Sigmoid colon (tissue), 7 donors: ENCODE measurements at places on chromosomes 3 and 15. TPM values are rescaled to one million over a fixed set of nuclear protein-coding genes. Genes with fewer than 3 reads are reported as not detected.
A peak's percentile ranks its signal among the peaks of the same experiment; 100 is the strongest.

DNA sequence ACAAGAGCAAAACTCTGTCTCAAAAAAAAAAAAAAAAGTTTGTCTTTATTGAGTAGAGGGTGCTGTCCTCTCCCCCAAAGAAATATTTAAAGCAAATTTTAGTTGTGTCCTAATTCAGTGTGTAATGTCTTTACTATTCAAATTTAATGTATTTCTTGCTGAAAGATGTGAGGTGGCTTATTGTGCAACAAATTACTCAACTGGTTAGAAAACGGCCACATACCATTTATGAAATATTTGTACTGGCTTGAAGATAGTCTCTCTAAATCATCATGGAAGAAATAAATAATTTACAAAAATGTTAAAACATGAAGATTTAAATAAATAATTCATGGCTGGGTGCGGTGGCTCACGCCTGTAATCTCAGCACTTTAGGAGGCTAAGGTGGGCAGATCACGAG is 63.0 kb downstream of the SLTM start:
- no peak for DNase-seq

- no peak for DNase-seq
Measured at GRCh38 chr15:94057305-94057704, 174.1 kb upstream of the MCTP2 start.

DNA sequence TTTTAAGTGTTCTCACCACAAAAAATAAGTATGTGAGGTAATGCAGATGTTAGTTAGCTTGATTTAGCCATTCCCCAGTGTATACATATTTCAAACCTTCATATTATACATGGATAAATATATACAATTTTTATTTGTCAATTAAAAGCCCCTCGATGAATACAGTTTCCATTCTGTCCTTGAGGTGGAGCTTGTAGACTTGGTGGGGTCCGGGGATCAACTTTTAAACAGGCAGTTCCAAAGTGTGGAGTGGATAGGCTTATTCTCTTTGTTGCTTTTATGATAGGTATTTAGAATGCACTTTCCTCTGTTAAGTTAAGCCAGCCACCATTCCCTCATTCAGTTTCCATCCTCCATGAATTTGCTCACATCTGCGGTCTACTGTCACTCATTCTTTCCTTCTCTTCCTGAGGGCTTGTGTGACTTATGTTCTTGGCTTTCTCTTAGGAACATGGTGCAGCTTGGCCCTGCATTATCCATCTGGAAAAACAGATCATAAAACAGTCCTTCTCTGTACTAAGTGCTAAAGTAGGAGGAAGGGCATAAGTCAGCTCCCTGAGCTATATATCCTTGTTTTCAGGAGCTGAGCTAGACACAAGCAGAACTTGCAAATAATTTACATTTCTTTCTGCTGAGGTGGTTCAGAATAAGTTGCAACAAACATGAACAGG is 149.1 kb downstream of the NFKBIZ start:
- DNase-seq = no peak

- DNase-seq = peak; percentile 61
Measured at GRCh38 chr3:123636431-123636841, 51.6 kb upstream of the HACD2 start.

GRCh38 chr3:194333212-194333980 is 17.7 kb downstream of the CPN2 start:
- DNase-seq = peak; percentile 90

DNA sequence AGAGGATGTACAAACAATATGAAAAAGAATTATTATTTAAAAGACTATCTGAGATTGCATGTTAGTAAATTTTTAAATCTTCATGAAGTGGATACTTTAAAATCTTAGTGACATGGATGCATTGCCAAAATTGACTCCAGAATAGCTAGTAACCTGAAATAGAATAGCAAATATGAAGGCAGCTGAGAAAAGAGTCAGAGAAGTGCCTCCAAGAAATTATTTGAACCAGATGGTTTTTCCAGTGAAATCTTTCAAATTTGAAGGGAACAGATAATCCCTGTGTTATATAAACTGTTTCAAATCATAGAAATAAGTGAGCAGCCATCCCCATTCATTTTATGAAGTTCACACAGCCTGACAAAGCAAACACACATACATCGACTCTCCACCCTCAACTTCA is 29.6 kb downstream of the FSIP1 start:
- no peak for DNase-seq

DNA sequence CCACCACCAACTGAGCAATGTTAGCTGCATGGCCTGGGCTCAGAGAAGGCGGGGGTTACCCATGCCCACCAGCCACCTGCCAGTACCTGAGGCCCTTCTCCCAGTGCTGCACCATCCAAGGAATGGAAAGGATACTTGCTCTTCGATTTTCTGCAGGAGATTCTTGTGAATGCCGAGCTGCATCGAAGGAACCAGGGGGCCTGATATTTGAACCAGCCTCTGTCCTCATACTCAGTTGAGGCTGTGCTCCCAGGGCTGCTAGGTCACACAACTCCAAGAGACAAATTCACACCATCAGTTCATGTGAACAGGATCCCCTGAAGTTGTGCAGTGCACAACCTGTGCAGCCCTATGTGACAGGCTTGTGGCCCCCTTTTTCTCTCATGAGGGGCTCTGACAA is 18.0 kb downstream of the PLA2G4F start:
- peak; percentile 9 for DNase-seq

DNA sequence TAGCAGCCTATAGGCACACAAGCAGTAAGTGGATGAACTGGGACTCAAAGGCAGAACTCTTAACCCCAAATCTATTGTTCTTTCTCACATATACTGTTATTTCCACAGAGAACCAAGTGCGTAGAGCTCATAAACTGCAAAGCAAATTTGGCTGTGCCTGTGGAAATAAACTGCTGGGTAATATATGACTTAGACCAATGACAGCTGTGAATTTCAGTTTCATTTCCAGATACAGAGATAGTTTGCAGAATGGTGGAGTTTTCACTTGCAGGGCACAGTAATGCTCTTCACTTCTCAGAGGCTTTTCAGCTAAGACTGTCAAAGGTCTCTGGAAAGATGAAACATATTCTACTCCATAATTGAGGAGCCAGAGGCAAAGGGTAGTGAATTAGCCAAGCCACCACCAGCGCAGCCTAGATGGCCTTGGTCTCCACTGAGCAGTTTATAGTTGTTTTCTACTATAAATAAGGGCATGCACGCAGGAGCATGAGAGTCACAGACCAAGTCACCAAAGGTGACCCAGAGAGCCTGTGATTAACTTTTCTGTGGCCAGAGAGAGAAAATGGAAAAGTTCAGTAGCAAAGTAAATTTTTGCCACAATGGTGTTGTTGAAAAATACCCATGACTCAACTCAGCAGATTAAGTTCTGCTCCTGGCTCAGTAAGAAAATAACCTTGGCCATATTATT is 180.7 kb upstream of the GRM7 start:
- DNase-seq = no peak

DNA sequence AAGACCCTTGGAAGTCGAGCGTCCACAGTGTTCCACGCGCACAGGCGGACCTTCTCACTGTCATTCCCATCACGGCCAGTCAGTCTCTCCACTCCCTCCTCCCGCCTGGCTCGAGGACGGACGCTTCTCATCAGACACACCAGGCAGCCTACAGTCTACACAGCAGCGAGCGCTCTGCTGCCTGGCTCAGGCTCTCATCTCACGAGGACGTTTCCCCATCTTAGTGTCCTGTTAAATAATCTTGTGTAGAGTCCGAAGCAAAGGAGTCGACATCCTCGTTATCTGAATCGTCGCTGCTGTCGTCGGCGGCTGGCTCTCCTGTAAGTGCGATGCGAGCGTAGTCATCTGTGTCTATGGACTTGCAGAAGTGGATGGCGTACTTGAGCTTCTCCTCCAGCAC is 12.4 kb upstream of the OCA2 start:
- DNase-seq = peak; percentile 43

DNA sequence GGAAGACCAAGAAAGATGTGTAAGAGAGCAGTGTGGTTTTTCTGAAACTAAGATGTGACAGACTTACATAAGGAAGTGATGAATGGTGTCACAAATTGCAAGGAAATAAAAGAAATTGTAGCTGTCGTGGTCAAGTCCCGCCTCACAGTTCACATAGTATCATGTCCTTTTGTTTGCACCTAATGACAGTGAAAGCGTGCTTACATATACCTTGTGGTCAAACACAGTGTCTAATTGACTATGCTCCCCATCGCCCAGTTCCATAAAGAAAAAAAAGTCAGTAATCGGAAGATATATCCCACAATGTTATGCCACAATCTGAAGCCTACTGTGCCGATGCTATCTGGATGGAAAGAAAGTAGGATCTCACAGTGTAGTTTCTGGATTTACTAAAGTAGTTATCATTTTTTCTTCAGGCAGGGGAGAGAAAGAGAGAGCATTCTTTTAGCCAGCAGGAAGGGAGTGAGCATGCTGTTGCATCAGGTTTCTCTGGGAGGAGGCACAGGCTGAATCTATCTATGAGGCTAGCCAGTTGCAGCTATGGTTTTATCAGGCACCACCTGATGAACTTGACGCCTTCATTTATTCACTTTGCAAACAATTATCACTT is 9.8 kb upstream of the PLSCR1 start:
- DNase-seq = no peak

SPATA12 gene
- total RNA-seq = not detected

FES gene
- 28.0 TPM for total RNA-seq

SLC26A6 gene
- 17.2 TPM for total RNA-seq

HRH1 gene
- total RNA-seq = 3.9 TPM

AADACL2 gene
- total RNA-seq = not detected
